ENCODE measurements at places on chromosomes 4 and X. TPM values are rescaled to one million over a fixed set of nuclear protein-coding genes. Genes with fewer than 3 reads are reported as not detected.

DNA sequence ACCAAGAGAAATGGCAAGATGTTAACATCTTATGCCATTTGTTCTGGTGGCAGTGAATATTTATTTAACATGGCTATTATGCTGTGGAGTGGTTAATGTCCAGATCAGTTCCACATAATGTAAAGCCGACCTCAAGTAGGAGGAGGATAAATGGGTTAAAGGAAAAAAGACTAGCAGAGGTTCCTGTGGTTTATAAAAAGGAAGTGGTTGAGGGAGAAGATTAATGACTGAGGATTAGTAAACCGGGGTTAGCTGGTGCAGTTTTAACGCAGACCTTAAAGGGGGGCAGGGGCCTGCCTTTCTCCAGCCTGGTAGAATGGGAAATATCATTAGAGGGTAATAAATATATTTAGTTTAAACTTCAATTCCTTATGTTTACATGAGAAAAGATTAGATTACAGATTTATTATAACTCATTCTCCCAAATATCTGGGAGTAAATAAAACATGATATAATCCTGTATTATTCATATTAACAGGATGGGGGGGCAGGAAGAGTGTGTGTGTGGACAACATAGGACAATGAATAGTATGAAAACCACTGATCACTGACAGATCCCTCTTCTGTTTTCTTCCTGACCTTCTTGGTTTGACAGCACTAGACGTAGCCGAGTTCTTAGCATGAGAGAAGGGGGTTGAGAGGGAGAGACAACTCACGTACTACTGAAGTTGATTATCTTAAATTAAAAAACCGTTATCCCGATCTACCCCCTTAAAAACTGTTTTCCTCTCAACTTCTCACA is 124.1 kb upstream of the LIMCH1 start:
- DNase-seq: no peak

The UGT8 gene
- 4.4 TPM for total RNA-seq

The SHROOM4 gene
- 22.8 TPM for total RNA-seq

- no peak for DNase-seq
Measured at GRCh38 chr4:149791851-149792250, 23.8 kb downstream of the IQCM start.

GRCh38 chr4:121792966-121793365 is 8.2 kb upstream of the EXOSC9 start:
- DNase-seq: no peak

DNA sequence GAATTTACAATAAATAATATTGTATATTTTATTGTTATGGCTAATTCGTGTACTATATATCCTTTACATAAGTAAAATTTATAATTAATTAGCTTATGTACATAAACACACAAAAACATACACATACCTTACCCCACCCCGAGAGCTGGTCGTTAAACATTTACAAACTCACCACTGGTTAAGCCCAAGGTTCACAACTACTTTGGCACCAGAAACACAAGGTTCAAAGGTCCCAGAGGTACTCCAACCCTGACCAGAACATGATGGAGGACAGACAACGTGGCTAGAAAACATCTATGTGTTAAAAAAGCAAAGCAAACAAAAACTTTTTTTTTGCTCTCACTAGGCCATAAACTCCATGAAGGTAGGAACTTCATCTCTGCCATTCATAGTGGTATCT is 37.7 kb downstream of the SLC25A5 start:
- DNase-seq: no peak

The LNX1 gene
- total RNA-seq: 5.7 TPM

The CXCL1 gene
- not detected for total RNA-seq

DNA sequence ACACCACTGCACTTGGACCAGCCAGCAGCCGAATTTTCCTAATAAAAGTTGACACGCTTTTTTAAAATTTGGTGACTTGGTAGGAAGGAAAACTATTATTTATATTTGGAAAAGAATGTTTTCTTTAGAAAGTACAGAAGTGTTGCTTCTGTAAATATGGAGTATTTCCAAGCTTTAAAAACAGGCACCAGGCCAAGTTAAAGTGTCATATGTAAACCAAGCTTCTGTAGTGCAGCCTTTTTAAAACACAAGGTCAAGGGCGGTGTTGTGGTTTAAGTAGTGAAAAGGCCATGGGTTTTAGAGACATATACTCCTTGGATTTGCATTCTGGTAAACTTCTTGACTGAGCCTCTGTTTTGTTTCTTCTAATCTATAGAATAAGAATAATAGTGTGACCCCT is 62.7 kb downstream of the TRIM2 start:
- no peak for DNase-seq

GRCh38 chr4:147284256-147284835 is 196.6 kb upstream of the EDNRA start:
- no peak for DNase-seq

DNA sequence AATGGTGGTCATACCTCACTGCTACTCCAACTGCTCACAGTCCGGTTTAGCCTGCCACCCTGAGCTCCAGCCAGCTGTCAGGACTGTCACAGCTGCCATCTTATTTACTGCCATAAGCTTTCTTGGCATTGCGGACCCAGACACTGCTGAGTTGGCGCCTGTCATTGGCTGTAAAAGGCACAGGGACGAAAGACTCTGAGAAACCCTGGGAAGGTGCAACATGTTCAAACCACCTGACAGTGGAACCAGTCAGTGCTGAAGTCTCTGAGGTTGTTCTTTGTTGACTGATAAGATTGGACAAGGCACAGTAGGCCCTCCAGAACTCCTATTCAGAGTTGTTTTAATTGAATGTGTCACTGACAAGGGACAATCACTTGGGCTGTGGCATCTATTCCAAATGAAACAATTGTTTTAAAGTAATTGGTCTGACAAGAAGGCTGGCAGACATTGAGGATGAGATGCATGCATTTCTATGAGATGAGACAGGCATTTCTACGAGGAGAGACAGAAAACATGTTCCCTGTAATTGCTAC is 927.8 kb downstream of the STPG2 start:
- DNase-seq: no peak
